ENCODE measurements at places on chromosomes 7 and 10. TPM values are rescaled to one million over a fixed set of nuclear protein-coding genes. Genes with fewer than 3 reads are reported as not detected.
A peak's percentile ranks its signal among the peaks of the same experiment; 100 is the strongest.

The THNSL1 gene
- total RNA-seq: 0.58 TPM

The PDE1C gene
- total RNA-seq: 6.4 TPM

The C10orf67 gene
- not detected for total RNA-seq

The FOXI2 gene
- total RNA-seq: 0.18 TPM

The MKX gene
- 3.3 TPM for total RNA-seq

- peak; percentile 39 for DNase-seq
Observed at GRCh38 chr10:71244431-71245419, 32.4 kb downstream of the UNC5B start.

DNA sequence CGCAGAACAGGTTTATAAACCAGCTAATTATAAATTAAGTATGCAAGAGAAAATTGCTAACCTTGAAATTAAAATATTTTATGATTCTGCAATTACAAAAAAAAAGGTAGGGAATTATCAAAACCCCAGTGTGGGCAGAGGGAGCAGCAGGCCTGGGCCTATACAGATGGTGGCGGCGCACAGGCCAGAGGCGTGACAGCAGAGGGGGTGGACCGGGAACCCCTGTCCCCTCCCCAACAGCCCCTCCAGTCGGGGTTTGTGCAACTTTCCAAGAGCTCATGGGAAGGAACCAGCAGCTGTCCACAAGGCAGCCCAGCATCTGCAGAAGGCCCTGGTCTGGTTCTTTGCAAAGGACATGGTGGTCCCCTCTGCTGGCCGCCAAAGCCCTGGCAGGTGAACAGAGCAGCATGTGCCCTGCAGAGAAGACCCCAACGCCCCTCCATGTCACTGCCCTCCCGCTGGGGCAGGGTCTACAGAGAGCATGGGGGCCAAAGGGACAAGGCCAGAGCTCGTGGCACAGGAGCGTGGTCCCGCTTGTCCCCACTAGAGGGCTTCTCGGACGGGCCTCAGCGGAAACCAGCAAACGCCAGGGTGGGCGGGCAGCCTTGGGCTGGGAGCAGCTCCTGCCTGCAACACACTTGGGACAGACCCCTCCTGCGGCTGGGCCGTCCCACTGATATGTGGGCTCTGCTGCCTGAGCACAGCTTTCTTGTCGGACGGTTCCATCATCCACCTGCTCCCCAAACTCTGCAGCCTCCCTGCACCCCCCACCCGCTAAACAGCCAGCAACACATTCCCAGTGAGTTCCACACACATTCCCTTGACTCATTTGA, 75.1 kb downstream of the EBF3 start:
- no peak for DNase-seq

DNA sequence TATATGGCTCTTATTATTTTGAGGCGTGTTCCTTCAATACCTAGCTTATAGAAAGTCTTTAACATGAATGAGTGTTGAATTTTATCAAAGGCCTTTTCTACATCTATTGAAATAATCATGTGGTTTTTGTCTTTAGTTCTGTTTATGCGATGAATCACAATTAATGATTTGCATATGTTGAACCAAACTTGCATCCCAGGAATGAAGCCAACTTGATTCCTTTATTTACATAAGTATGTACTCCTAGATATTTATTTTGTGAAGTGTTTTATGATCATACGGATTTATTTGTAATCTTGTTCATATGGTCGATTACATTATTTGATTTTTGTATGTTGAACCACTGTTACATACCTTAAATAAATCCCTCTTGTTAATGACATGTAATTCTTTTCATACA, 244.3 kb upstream of the KCND2 start:
- no peak for DNase-seq

DNA sequence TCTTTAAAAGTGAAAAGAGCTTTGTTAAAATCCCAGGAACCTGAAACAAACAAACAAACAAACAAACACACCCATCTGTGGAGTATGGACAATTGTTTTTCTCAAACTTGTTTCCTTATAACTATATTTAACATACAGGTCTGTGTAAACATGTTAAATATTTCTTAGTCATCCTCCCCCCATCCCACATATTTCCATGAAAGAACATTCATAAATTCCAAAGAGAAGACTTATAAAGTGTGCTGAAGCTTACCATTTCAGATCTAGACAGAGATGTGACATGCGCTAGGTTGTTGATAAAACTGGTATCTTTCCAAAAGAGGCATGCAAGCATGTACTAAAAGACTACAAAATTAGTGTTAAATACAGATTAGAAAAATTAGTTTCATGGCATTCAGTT, 6.5 kb downstream of the FKBP14 start:
- no peak for DNase-seq

DNA sequence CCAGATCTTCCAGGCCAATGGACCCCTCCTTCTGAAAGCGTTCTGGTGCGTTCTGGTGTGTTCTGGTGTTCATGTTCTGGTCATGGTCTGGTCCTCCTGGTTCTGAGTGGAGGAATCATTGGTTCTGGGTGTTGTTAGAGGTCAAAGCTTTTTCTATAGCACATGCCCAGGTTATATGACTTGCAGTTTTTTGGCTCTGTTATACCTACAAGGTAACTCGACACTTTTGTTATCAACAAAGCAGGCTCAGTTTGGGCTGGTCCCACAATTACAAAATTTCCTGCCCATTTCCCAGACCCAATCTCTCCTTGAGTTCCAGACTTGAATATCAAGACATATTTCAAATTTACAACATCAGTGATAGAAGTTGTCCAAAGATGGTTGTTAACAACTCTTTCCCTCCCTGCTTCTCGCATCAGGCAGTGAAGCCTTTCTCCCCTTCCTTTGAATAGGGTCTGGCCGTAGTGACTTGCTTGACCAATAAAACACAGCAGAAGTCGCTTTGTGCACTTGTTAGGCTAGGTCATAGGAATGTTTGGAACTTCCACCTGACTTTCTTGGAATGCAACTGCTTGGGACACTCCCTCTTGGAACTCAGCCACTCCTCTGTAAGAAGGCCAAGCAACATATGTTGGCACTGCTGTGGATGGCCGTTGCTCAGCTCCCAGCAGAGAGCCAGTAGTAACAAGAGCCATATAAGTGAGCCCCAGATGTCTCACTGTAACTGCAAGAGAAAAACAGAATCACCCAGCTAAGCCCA, 83.1 kb upstream of the STEAP1B start:
- DNase-seq: peak; percentile 89

- DNase-seq: no peak
Observed at GRCh38 chr10:76640806-76641205, 996.8 kb downstream of the KCNMA1 start.

DNA sequence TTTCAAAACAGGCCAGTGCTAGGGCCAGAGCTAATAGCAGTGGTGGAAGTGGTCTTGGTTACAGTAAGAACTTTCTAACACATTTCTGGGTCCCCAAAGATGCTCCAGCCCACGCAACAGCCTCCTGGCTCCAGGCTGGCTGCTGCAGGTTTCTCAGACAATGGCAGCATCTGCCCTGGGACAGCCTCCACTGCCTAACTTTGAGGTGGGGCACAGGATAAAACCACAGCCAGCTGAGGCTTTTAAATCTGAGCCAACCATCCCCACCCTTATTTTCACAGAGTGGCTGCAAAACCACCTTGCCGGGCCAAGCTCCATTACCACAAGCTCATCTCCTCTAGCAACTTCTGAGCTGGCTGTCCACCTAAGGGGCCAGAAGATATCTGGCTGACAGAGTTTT, 84.8 kb downstream of the FAM53B start:
- DNase-seq: no peak

GRCh38 chr10:113140143-113141011, 190.3 kb downstream of the TCF7L2 start:
- no peak for DNase-seq

DNA sequence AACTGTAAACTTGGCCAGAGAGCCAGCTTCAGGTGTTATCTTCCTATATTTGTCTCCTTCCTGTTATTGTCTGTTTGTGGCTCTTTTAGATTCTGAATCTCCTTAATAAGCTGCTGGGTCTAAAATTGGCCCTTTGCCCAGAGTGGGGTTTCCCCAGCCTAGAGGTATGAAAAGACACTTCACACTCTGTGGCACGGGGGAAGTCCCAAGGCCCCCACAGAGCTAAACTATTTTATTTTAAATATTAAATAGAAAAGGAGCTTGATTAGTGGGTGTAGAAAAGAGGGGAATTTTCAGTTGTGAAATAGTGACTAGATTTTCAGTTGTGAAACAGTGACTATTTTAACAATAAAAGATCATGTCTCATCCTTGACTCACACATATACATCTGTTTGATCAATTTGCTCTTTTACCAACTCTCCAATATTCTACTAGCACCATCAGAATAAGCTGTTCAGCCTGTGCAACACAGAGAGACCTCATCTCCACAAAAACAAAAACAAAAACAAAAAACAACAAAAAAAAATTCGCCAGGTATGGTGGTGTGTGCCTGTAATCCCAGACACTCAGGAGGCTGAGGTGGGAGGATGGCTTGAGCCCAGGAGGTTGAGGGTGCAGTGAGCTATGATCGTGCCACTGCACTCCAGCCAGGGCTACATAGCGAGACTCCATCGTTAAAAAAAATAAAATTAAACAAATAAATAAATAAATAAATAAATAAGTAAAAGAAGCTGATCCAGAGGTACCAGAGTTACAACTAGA, 24.9 kb upstream of the ADO start:
- peak; percentile 57 for DNase-seq

GRCh38 chr10:49509771-49510303, 29.1 kb downstream of the ERCC6 start:
- DNase-seq: no peak

GRCh38 chr7:117673839-117674238, 194.0 kb downstream of the CFTR start:
- peak; percentile 50 for DNase-seq

- DNase-seq: no peak
Observed at GRCh38 chr10:117360994-117361667, 14.1 kb downstream of the PDZD8 start.

GRCh38 chr10:1180836-1181235, 124.7 kb downstream of the WDR37 start:
- DNase-seq: no peak

GRCh38 chr10:75406462-75407223, 5.1 kb upstream of the ZNF503 start:
- no peak for DNase-seq

GRCh38 chr10:32600317-32600716, 154.4 kb downstream of the CCDC7 start:
- DNase-seq: no peak

DNA sequence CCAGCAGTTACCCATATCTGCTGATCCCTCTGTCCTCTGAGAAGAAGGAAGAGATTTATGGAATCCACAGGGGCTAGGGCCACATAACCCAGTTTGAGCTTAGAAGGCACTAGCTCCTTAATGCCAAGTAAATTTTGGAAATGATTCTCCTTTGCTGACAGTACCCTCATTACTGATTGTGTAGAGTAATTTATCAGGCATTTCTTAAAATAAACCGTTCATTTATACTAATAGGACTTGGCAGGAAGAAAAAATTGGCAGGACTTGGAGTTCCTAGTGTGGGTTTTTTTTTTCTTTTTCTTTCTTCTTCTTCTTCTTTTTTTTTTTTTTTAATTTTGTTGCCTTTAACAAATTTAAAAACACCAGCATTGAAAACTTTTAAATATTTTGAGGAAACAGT, 645.7 kb downstream of the SUGCT start:
- peak; percentile 15 for DNase-seq

DNA sequence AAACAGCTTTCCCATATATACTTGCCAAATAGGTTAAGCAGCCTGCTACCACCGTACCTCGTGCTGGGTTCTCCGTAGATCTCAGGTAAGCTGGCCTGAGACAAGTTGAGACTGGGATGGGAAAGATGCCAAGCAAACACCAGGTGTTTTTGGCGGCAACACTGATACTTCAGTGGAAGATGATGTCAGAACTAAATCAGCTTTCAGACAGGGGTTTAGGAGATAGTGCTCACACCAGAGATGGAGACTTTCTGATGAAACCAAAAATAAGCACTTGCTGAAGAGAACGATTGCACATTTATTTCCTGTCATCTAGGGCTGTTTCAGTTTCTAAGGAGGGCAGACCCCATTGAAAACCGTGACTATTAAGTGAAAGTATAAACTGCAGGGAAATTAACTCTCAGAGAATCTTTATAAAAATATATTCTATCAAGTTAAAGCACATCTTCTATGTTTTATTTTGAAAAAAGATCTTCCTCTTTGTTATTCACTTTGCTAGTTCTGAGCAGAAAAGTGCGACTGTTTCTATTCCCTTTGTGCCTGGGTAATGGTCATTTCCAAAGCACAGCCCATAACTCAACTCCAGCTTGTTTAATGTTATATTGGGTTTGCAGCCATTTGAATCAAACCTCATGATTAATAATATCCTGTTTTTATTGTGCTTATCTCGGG, 149.9 kb downstream of the CPED1 start:
- no peak for DNase-seq

DNA sequence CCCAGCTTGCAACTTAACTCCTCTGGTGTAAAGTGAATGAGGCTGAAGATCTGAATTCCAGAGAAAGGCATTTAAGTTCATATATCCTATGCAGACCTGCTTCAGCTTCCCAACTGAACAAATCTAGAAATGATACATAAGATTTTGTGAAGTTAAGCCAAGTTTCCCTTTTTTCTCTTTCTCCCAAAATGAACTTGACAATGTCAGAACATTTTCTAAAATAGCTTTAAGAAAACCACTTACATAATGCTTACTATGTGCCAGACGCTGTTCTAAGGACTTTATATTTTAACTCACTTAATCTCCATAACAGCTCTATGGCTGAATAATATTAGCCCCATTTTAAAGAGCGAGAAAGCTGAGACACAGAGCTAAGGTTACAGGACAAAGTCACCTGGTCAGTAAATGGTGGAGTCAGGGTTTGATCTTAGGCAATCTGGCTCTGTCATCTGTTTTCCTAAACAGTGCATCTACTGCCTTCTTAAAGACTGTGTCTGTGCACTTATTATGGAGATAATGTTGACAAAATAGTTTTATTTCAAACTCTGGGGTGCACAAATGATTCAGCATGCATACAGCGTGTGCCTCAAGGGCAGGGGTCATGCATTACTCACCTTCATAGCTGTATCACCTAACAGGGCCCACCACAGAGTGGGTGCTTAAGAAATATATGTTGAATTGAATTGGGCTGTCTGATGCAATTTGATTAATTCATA, 66.8 kb downstream of the RHOBTB1 start:
- no peak for DNase-seq

DNA sequence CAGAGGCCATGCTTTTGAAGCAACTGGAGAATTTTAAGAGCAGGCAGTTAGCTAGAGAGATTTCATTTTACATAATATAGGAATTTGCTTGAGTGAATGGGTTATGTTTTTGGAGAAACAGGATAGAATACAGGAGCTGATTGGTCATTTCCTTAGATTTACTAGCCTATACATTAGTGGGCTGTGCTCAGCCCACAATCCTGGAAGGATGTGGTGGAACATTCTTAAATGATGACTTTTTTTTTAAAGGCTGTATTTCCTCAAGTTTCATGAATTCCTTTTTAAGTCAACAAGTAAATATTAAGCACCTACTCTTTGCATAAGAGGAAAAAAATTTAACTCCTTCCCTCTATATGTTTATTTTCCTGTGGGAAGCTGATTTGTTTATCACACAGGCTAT, 314.4 kb upstream of the BMPER start:
- DNase-seq: no peak

DNA sequence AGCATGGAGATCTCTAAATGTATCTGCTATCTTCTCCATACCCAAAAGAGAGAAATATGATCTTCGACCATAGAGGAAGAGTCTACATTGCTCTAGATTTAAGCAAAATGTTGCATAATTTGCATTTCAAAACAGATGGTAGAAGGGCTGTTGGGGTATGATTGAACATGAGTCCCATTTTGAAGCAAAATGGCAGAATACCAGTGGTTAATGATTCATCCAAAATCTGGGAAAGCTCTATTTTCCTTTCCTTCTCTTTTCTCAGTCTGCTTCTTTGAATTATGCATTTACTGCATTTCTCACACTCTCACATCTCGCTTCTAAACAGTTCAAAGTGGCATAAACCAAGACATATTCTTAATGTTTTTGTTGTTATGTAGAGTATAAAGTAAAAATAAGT, 178.5 kb downstream of the MACC1 start:
- DNase-seq: no peak
